Activated CD8-positive, alpha-beta memory T cell treated with anti-CD3 and anti-CD28 coated beads for 4 hours (primary cell): ENCODE measurements at places on chromosomes 4 and X.

- DNase-seq, result no peak
Observed at GRCh38 chr4:101451086-101451485, 103.8 kb upstream of the PPP3CA start.

DNA sequence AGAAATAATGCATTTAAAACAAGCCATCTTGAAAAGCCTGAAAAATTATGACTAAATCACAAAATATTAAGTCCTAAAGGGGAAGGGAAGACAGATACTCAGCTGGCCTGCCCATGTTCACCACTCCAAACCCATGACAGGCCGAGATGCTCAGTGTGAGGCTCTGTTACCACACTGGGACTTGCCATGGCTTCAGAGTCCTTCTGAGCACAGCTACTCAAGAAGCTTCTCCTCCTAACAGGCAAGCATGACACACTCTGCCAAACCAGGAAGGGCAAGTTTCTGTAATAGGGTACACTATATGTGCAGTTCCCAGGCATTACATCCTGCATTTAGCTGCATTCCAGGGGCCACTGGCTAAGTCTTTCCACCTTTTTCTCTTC, 34.0 kb upstream of the CYBB start:
- no peak for DNase-seq

DNA sequence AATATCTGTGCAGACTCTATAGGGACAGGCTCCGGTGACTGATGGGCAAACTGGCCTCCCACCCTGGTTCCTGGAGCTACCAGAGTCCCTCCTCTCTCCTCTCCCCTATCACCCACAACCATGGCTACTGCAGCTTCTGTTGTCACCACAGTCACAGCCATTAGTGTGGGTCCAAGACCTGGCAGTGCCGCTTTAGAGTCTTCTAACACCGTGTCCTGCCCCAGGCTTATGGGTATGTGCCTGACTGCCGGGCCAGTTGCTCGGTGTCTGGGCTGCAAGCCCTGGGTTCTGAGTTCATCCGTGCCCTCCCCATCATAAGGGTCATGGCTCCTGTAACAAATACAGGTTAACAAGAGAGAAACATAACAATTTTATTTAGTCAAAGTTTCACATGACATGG, 85.4 kb downstream of the FNIP2 start:
- no peak for DNase-seq

DNA sequence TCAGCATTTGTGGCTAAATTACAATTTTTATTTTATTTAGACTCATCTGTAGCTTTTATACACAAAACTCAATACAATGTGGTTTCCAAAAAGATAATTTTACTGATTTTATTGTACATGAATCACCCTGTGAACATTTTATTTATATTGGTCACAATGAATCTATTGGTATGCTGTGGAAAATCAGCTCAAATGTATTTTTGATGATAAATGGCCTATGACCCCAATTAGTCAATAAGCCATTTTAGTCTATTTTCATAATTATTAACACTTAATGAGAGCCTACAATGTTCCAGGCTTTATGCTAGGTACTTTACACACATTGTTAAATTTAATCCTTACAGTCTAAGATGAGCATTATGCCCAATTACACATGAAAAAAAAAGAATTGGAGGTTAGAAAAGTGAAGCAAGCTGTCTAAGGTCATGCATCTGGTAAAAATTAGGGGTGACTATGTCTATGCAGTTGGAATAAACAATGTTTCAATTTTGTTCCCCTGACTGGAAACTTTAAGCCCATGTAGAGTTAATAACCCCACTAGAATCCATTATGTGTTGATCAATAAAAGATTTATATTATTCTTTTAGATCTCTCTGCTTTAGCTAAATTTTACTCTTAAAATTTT, 344.7 kb downstream of the PABPC4L start:
- no peak for DNase-seq

DNA sequence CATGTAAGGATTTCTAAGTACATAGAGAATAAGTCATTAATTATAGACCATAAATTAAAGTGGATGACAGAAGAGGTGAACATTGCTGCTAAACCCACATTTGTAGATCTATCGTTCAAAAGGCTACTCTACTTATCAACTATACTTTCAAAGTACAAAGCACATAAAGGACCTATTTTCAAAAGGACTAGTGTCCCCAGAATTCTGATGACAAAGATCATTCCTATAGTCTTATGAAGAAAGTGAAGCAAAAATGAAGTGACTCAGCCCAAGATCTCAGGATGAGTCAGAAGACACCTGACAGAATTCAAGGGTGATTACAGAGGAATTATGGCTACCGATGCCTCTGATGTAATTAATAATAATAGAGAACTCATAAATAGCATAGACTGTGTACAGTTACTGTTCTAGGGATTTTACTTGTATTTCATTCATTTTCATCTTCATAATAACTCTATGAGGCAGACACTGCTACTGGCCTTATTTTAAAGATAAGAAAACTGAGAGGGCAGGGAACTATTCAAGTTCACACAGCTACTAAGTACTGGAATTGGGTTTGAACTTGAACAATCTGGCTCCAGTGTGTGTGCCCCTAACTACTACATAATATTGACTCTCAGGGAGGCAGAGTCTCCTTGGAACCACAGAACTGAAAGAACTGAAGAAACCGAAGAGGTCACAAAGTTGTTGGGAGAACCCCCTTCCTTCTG, 17.1 kb downstream of the USP46 start:
- DNase-seq, result no peak

- no peak for DNase-seq
Observed at GRCh38 chr4:36286481-36286871, 5.1 kb downstream of the DTHD1 start.

GRCh38 chr4:16391196-16391595, 164.9 kb upstream of the TAPT1 start:
- DNase-seq, result no peak

DNA sequence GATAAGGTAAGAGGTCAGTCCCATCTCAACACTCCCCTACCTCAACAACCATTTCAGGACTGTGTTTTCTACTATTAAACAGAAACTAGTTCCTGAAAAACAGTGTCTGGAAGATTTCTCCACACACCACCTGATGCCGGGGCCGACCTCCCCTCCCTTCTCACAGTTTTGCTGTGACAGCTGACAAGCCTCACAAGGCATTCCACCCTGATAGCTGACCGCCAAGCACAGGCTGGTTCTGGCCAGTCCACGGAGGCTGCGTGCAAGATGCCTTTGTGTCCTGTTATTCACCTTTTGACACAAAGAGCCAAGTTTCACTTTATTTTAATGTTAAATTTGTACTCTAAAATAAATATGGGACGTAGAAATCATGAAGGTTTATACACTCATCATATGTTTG, 758.6 kb downstream of the PDHA2 start:
- DNase-seq, result no peak

- no peak for DNase-seq
Observed at GRCh38 chrX:17242470-17242869, 132.5 kb upstream of the NHS start.

DNA sequence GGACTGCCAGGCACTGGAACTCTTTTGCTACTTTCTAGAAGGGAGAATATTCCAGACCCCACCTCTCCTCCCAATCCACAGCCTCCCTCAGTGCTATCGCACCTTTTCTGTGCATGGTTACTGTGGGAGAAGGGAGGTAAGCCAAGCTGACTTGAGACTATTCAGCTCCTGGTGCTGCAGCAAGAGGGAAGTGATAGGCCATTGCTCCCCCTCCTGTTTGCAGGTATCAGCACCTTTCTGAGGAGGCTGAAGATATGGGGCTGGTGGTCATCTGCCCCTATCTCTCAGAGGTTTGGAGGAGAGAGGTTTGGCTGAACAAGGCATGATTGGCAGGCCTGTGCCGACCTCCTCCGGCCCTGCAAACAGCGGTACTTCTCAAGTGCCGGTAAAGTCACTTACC, 103.3 kb upstream of the GATB start:
- no peak for DNase-seq

DNA sequence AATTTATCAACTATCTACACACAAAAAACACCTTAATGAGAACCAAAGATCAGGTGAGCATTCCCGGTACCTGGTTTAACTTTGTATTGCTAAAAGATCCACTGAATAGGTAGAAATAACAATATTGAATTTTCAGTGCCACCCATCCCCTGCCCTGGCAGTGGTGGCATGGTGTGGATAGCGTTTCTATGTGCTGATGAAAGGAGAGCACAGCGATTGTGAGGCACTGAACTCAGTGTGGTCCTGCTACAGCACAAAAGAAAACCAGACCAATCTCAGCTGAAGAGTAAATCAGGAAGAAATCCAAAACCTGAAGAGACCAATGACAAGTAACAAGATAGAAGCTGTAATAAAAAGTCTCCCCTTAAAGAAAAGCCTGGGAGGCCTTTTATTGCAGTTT, 984.6 kb upstream of the AGA start:
- DNase-seq, result no peak

- no peak for DNase-seq
Observed at GRCh38 chr4:145773581-145774234, 93.8 kb downstream of the C4orf51 start.

DNA sequence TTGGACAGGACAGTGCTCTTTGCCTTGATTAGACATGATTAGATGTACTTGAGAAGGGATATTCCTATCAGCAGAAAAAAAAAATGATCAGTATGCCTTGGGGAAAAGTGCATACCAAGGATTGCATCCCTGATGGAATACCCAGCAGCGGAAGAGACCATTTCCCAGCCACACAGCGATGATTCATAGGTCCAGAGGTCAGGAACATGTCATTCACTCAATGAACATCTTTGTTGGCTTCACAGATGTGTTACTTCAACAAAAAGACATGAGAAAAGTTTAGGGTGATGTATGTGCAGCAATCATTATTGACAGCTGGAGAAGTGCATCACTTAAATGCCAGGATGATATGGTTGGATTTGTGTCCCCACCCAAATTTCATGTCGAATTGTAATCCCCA, 293.5 kb downstream of the ZNF674 start:
- DNase-seq, result no peak

DNA sequence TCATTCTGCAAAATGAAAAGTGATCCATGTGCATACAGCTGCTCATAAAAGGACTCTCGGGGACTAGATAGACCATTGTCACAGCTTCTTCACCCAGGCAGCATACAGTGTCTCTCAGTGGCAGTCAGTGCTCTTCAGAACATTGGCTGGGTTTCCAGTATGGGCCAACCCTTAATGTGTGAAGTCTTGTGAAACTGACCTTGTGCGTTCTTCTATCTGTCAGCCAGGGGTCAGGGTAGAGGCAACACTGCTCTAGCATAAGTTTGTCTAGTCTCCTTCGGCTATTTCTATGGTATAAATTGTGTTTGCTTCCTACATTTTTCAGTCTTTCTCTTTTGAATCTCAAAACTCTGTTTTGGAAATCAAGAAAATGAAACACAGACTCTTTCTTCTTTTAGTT, 37.0 kb upstream of the SMIM31 start:
- no peak for DNase-seq

GRCh38 chr4:183129675-183130074, 30.6 kb downstream of the WWC2 start:
- no peak for DNase-seq

- no peak for DNase-seq
Observed at GRCh38 chr4:10085386-10085785, 31.2 kb downstream of the WDR1 start.

GRCh38 chrX:3191796-3192195, 150.5 kb downstream of the ARSF start:
- no peak for DNase-seq

DNA sequence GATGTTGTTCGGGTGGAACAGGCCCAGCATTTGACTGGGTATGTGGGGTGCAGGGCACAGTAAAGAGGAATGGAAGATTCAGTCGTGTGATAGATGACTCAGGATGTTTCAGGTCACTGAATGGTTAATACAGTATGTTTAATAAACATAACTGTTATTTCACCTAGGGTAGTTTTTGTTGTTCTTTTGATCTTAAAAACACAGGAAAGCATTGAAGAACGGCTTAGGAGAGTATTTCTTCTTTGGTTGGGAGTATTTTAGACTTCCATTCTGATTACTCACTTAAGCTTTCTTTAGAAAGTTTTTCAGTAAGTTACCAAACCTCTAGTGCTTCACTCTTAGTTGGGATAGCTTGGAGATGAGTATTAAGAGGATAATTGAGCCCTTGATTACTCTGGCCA, 62.3 kb downstream of the STAG2 start:
- DNase-seq, result no peak

- DNase-seq, result no peak
Observed at GRCh38 chrX:38935561-38935960, 134.3 kb downstream of the MID1IP1 start.

- no peak for DNase-seq
Observed at GRCh38 chr4:155047755-155048154, 160.7 kb upstream of the NPY2R start.

- no peak for DNase-seq
Observed at GRCh38 chr4:155590796-155591585, 75.7 kb upstream of the GUCY1A1 start.

DNA sequence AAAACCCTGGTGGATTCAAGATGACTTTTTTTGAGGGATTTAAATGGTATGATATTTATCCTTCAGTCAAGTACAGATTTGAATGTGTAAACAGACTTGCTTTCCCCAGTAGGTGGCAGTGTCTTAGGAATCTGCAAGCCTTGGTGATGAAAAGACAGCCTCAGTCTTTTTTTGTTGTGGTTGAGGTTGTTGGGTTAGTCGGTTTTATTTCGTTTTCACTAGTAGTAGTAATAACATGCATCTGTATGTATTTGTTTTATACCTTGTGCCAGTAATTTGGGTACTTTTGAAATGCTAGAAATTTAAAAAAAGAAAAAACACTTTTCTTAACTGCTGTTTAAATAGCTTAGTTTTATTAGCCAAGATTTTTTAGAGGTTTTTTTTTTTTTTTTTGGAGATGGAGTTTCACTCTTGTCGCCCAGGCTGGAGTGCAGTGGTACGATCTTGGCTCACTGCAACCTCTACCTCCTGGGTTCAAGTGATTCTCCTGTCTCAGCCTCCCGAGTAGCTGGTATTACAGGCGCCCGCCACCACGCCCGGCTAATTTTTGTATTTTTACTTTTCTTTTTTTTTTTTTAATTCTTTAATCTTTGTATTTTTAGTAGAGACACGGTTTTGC, 39.2 kb downstream of the COPS4 start:
- DNase-seq, result peak; percentile 20

GRCh38 chrX:109299091-109299490, 182.8 kb downstream of the GUCY2F start:
- DNase-seq, result no peak

- no peak for DNase-seq
Observed at GRCh38 chrX:21730026-21730425, 27.9 kb downstream of the SMPX start.

GRCh38 chrX:149522916-149523315, 17.8 kb upstream of the IDS start:
- DNase-seq, result no peak

GRCh38 chr4:145808848-145809512, 129.0 kb downstream of the C4orf51 start:
- no peak for DNase-seq

DNA sequence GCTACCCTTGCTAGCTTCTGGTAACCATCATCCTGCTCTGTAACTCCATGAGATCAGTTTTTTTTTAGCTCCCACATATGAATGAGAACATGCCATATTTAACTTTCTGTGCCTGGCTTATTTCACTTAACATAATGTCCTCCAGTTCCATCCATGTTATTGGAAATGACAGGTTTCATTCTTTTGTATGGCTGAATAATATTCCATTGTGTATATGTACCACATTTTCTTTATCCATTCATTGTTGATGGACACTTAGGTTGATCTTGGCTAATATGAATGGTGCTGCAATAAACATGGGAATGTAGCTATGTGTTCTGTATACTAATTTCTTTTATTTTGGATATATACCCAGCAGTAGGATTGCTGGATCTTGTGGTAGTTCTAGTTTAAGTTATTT, 204.7 kb downstream of the BMPR1B start:
- no peak for DNase-seq

- no peak for DNase-seq
Observed at GRCh38 chrX:22686138-22686541, 313.6 kb upstream of the DDX53 start.

GRCh38 chrX:12325171-12325570, 186.9 kb downstream of the FRMPD4 start:
- DNase-seq, result no peak
